ENCODE measurements at places on chromosomes 2 and 18. TPM values are rescaled to one million over a fixed set of nuclear protein-coding genes. Genes with fewer than 3 reads are reported as not detected.

DNA sequence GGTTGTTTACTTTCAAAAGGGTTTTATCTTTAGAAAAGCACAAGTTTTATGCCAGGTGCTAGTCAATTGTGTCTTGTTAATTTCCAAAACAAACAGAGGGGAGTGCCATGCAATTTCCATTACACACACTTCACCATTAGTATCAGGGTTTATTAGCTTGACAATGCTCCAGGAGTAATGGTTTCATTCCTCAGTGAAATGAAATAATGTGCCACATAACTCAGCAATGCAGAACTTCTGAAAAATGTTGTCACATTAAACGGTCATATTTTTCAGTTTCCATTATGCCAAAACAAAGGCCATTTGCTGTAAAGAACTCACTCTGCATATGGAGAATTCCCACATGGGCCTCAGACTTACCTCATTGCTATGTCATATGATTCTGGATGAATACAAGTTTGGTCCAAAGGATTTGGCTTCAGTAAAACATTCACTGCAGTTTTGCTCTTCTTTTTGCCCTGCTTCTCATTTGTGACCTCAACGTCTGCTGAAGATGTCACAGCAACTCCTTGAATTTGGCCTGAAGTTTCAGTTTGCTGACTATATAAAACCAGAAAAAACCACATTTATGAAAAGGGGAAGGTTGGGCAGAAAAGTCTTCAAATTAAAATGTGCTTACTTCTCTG, 198.2 kb downstream of the SRBD1 start:
- no peak for DNase-seq

DNA sequence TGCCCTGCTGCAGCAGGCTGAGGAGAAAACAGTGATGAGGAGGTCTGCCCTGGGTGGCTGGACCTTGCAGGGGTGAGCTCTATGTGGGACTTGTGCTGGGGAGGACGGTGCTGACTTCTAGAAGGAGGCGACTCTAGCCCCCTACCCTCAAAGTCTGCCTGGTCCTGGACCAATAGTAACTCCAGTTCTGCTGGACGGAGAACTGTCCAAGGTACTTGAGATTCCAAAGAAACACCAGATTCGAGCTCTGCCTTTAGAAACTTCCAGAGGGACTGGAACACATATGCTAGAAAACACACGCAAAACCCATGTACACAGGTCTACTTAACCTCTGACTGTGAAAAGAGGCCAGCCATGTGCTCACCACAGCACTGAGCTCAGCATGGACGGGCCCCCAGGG, 260.6 kb downstream of the TWIST2 start:
- no peak for DNase-seq

DNA sequence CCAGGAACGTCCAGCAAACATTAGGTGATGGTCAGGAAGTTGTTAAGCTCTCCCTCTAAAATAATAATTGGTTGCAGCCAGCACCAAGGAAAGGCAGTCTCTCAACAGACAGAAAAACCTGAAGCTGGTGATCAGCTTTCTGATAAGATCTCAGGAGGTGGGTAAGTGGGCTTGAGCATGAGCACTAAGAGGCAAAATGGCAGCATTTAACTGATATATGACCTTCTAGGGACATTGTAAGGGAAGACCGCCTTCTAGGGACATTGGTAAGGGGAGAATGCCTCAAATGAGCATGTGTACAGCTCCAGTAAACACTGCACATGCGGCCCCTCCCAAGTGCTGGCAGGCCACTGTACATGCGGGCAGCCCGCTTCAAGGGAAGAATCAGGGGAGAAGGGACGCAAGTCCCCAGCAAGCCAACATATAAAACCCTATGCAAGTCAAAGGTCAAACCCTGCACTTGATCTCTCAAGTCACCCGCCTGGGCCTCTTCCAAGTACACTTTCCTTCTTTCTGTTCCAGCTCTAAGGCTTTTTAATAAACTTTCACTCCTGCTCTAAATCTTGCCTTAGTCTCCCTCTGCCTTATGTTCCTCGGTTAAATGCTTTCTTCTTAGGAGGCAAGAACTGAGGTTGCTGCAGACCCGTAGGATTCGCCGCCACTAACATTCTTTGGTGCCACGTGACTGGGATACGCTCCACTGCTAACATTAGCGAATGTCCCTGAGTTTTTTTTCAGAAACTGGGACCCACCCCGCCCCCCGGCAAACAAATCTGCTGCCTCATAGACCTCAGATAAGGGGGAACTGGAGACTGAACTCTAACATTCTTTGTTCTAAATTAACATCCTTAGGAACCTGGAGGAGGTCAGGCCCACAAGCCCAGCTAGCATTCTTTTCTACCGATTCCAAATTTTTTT, 463.8 kb downstream of the LPIN1 start:
- DNase-seq = no peak

GRCh38 chr2:27255660-27256059, 7.2 kb downstream of the SLC30A3 start:
- no peak for DNase-seq

Gene SP5
- 1.4 TPM for total RNA-seq

Gene KIAA2012
- total RNA-seq = 0.49 TPM

Gene FAM110C
- total RNA-seq = 9.3 TPM

DNA sequence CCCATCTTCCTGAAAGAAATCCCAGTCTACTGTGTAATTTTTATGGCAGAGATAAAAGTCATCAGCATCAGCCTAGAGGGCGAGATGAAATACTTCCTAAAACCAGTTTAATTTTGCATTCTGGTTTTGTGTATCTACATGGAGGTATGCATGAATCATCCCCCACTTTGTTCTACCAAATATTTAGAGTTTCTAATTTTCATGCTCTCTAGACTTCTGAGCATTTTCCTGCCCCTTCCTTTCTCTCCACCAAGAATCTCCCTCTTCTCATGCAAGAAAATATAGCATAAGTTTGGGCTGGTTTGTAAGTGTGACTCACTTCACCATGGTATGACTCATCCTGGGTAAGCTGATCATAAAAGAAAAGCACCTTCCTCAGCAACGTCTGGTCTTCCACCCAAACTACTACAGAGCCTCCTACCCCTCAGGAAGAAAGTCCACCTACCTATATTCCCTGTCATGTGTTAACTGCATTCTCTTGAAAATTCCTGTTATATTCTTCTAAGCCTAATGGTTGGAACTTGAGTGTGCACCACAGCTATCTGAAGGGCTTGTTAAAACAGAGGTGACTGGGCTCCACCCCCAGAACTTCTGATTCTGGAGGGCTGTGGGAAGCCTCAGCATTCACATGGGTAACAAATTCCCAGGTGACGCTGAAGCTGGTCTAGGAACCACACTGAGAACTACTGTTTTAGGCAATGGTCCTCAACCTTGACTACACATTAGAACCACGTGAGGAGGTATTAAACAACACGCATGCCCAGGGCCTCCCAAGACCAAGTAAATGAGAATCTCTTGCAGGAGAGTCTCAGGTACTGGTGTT, 37.4 kb upstream of the RAPGEF4 start:
- no peak for DNase-seq

- DNase-seq = no peak
Observed at GRCh38 chr18:50475538-50476193, 84.2 kb upstream of the MAPK4 start.

- DNase-seq = no peak
Observed at GRCh38 chr2:237299906-237300305, 114.1 kb downstream of the COL6A3 start.

GRCh38 chr2:112916145-112916571, 5.2 kb downstream of the IL37 start:
- DNase-seq = no peak
